ENCODE measurements at places on chromosomes 4 and X.

- no peak for DNase-seq
Measured at GRCh38 chr4:159103384-159103990, 608 bp downstream of the RAPGEF2 start.

- no peak for DNase-seq
Measured at GRCh38 chr4:46994007-46994405, 625 bp upstream of the GABRA4 start.

DNA sequence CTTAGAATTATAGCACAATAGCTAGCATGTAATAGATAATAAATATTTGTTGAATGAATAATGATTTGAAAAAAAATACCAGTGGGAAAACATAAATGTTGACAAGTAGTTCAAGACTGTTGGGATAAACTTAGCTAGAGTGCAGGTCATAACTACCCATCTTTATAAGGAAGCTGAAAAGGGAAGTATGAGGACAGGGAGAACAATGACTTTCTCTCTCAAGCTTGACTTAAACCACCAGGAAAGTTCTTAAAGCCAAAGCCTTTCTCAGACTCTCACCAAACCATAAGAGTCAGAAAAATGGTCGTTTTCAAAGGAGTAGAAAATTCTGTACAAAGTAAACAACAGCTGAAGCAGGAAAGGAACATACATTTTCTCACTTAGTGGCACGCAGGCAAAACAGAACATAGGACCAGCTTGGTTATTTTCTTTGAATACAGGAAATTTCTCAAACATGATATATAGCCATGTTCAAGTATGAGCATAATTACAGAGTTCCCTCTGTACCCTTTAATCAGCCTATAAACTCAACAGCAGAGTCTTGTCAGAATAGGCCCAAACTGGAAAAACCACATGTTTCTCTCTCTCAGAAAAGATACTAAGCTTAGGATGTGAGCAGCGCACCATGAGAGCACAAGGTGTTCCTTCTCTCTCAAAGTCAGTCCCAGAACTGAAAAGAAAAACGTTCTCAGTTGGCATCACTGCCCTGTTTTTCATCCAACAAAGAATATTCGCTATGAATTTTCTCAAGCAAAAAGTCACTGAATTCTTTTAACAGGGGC lies 28.7 kb downstream of the MAPK10 start:
- peak; percentile 49 for DNase-seq

DNA sequence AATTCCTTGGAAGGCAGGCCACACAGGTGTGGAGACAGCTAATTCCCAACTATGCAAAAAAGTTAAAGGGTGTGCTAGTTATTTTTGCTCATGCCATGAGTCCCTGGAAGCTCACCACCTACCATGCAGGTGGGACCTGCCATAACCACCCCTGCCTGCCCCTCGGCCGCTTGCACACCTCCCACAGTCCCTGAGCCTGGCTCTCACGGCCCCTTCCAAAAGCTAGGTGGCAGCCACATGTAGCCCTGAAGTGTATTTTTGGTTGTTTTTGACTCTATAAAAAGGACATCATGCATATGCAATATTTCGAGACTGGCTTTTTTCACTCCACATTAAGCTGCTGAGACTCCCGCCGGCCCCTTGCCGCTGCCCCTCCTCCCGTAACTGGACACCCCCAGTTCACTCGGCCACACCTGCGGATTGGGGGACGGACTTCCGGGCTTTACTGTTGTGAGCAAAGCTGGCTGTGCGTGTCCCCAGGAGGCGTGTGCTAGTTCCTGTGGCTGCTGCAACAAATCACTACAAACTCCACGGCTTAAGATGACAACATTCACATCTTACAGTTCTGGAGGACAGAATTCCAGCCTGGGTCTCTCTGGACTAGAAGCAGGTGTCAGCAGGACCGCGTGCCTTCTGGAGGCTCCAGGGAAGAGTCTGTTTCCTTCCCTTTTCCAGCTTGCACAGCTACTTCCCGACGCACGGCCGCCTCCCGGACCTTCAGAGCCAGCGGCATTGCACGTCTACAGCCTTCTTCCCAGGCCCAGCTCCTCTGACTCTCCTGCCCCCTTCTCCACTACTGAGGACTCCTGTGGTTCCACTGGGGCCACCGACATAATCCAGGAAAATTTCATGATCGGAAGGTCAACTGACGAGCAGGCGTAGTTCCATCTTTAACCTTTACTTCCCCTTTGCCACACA lies 24.8 kb downstream of the ZFYVE28 start:
- DNase-seq = no peak

- peak; percentile 25 for DNase-seq
Measured at GRCh38 chr4:129254126-129254525, 158.2 kb downstream of the C4orf33 start.

- DNase-seq = no peak
Measured at GRCh38 chr4:110753466-110753865, 130.6 kb upstream of the PITX2 start.

GRCh38 chrX:132790329-132790728 lies 168.1 kb downstream of the HS6ST2 start:
- no peak for DNase-seq

DNA sequence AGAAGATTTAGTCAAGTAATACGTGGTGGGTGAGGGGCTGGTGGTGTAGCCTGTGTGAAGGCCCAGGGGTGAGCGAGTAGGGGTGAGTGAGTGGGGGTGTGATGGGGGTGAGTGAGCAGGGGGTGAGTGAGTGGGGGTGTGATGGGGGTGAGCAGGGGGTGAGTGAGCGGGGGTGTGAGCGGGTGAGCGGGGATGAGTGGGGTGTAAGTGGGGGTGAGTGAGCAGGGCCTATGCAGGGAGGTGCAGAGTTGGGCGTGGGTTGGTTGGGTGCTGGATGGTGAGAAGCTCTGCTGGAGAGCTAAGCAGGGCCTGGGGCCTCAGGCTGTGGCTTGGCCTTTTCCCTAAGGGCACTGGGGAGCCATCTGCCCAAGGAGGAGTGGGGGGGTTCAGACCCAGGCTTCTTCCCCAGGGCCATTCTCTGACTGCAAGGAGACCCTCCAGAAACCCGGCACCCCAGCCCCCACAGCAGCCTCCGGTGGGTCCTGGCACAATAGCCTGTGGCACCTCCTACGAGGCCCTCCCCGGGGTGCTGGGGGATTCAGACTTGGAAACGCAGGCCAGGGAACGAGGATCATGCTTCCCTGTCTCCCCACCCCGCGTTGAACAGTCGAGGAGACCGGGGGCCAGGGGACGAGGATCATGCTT lies 30.4 kb downstream of the SH3TC1 start:
- DNase-seq = no peak

DNA sequence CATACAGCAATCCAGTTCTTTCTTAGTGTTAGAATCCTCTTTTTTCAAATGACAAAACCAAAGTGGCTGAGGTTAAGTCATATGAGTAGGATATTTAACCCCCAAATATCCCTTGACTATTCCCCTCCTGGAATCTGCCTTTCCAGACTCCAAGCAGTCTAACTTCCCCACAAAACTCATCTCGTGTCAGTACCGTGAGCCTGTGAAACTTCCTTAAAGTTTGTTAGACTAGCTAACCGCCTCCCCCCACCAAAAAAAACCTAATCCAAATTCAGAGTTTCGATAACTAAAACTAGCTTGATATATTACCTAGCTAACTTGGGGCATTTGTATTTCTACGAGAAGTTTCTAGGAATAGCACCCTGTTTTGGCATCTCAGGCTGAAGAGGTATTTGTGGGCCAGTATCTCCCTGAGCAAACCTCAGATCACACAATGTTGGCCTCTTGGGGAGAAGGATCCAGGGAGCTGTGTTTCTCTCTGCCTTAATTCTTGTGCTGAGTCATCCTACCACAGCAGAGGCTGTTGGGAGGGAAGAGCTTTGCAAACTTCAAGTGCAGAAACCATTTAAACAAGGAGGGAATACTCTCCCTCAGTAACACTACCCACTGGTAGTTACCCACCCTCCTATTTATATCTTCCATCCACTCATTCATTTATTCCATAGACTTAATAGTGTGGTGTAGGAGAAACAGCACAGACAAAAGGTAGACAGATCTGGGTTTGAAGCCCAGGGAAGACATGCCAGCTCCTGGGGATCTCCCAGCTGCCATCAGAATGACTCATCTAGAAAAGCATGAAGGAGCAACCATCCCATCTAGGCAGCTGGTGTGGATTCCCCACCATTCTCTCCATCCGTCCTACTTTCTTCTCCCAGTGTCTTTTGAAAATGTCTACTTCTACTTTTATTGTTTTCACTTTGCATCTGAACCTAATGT lies 39.3 kb upstream of the TXK start:
- no peak for DNase-seq

- DNase-seq = no peak
Measured at GRCh38 chrX:45714866-45715265, 514.2 kb upstream of the DIPK2B start.

Data from midbrain (tissue), 1 donor.